Effector CD4-positive, alpha-beta T cell (primary cell): ENCODE measurements at places on chromosomes 16 and 17.

DNA sequence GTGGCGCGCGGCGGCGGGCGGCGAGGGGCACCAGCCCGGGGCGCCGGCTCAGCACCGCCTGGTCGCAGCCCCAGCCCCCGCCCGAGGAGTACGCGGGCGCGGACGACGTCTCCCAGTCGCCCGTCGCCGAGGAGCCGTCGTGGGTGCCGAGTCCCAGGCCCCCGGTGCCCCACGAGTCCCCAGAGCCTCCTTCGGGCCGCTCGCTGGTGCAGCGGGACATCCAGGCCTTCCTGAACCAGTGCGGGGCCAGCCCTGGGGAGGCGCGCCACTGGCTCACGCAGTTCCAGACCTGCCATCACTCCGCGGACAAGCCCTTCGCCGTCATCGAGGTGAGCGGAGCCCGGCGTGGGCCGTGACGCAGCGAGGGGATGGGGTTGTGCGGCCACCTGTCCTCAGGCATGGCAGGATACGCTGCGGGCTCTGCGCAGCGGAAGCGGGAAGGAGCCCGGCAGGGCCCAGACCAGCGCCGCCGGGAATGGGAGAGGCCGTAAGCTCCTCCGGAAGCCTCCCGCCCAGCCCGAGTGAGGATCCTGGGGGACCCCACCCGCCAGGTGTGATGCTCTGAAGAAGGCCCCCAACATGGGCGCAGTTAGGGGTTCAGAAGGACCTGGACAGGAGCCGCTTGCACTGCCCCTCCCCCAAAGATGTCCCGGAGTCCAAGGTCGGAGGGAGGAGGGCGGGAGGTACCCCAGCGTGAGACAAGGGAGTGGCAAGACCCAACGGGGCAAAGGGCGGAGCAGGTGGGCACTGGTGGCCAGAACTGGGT is 522 bp downstream of the NAGS start:
- DNase-seq, result peak; percentile 5

GRCh38 chr16:55566432-55567175 is at the start of gene CAPNS2:
Gene CAPNS2, plus strand, starts transcription at chr16:55566684. Its CDS starts 73 bp downstream, at chr16:55566757.
- DNase-seq, result no peak

DNA sequence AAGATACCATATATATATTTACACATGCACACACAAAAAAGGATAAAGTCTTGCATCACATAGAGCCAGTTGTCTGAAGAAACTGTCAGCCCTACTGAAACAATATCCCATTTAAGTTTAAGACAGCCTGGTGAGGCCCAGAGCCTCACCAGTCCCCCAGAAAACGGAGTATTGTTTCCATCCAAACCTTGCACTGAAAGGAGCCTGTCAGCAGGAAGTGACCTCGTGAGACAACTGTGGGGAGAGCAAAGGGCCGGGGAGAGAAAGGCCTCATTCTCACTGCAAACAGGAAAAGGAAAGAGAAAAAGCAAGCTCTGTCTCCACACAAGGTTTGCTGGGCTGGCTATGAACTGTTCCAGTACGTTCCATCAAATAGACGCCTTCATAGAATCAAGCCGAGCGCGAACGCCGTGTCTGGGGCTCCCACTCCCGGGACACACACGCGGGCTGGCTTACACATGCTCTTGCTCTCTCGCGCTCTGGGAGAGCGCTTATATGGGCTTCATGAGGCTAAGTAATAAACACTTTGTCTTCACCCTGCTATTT is 44.4 kb upstream of the ZFHX3 start:
- DNase-seq, result no peak

GRCh38 chr16:71205482-71206131 is 24.9 kb downstream of the HYDIN start:
- no peak for DNase-seq

- no peak for DNase-seq
Observed at GRCh38 chr17:50264263-50265113, 9.8 kb upstream of the TMEM92 start.

GRCh38 chr16:81700780-81701165 is 78.3 kb upstream of the PLCG2 start:
- DNase-seq, result no peak

GRCh38 chr17:39612935-39613464 is 5.3 kb upstream of the NEUROD2 start:
- no peak for DNase-seq

GRCh38 chr16:78562111-78562510 is 462.7 kb downstream of the WWOX start:
- DNase-seq, result no peak

DNA sequence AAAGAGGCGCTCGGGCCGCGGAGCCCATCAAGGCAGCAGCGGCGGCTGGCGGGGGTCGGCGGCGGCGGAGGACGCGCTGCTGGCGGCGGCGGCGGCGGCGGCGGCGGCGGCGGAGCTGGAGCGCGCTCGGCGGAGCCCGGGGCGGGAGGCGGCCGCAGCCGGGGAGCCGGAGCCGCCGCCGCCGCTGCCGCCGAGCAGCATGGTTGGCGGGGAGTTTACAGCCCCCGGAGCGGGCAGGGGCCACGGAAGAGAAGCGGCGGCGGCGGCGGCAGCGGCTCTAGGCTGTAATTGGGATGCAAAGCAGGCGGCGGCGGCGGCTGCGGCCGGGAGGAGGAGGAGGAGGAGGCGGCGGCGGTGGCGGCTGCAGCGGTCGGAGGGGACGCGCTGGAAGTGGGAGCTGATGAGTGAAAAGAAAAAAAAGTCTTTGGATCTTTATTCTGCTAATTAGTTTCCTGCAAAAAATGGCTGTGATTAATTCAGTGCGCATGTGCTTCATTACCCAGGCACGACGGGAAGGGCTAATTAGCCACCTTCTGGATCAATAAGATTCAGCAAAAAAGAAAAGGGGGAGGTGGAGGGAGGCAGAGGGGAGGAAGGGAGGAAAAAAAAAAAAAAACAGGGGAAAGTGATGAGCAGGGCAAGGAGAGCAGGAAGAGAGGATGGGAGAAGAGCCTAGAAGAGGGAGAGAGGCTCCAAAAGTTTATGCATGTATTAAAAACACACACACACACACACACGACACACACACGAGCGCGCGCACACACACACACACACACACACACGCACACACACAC is 10.9 kb upstream of the ZFHX3 start:
- DNase-seq, result no peak

GRCh38 chr16:12300490-12300889 is 324.0 kb downstream of the SNX29 start:
- no peak for DNase-seq

- no peak for DNase-seq
Observed at GRCh38 chr17:33562792-33563191, 269.7 kb upstream of the ASIC2 start.

DNA sequence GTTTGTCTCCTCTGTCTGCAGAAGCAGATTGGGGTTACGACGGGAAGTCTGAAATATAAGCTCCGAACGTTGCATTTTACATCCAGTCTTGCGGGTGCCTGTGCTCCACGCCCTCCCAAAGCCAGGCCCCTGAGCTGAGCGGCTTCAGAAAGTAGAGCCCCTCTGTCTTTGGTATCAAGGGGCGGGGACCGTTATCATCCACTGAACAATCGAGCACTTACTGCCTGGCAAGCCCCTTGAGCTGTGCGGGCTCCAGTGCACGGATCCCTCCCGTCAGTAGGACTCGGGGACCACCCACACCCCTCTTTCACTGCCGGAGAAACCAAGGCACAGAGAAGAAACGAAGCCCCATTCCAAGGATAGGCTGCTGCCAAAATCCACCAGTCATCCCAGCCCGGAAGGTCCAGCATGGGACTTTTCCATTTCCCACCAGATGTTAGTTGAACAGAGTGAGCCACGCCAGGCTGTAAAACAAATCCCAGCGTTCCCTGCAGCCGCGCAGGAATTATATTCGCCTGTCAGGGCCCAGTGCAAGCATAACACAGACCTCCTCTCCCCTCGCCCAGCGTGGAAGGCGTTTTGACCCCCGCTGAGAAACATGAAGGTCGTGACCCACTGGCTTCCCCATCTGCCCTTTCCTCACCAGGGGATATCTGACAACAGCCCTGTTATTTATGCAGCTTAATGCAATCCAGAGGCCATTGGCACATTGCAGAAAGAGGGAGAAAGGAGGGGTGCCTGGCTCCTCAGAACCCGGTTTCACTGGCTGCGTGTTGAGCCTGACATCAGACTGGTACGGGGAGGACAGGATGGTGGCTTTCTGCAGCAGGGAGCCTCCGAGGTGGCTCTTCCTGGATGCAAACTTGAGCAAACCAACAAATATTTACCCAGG is 212.2 kb upstream of the FOXF1 start:
- DNase-seq, result no peak

- no peak for DNase-seq
Observed at GRCh38 chr16:2048116-2048543, 345 bp downstream of the TSC2 start.

GRCh38 chr17:6926667-6927066 is 69.2 kb upstream of the ALOX12 start:
- DNase-seq, result no peak

- DNase-seq, result no peak
Observed at GRCh38 chr17:79261355-79262072, 186.9 kb downstream of the ENGASE start.

GRCh38 chr16:17070882-17071592 is 399.7 kb downstream of the XYLT1 start:
- peak; percentile 85 for DNase-seq
